ENCODE measurements at places on chromosomes 7 and 10.
A peak's percentile ranks its signal among the peaks of the same experiment; 100 is the strongest.

DNA sequence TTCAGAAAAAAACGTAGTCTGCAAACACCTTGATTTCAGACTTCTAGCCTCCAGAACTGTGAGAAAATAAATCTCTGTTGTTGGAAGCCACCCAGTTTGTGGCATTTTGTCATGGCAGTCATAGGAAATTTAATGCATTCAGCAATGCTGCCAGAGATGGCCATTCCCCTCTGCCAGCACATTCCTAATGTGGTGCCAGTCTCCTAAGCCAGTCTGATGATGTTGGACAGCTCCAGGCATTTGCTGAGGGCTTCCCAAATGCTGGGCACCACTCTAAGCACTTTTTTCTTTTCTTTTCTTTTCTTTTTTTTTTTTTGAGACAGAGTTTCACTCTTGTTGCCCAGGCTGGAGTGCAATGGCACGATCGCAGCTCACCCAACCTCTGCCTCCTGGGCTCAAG is 666.7 kb upstream of the C7orf33 start:
- no peak for DNase-seq

DNA sequence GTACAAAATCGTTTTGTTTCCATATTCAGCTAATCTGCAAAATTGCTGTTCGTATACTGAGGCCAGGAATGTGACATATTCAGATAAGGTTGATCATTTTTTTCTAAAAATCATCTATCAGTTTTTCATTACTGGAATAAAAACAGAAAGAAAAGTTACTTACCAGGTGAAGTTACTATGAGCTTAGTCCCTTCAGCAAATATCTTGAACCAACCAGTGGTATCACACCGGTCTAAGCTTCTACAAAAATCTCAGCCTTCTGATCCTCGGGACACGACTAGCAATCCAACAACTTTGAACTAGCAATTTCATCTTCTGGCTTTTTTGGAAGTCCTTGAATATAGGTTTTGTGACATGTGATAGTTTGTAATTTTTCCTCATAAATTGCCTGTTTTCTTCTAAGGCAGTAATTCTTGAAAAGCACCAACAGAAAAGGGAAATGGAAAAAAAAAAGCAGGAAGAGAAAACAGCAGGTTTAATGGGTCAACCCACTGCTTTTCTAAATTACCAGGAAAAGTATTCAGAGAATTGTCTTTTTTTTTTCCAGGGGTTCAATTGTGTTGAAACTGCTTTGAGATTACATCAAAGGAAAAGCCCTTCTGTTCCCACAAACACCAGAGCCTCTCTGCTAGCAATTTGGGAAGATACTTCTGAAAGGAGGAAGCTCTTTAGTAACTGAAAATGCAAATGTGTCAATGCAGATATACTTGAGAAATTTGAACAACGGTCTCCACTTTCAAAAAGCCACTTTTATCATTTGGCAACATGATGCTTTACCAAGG is 2.9 kb upstream of the TARP start:
- no peak for DNase-seq

DNA sequence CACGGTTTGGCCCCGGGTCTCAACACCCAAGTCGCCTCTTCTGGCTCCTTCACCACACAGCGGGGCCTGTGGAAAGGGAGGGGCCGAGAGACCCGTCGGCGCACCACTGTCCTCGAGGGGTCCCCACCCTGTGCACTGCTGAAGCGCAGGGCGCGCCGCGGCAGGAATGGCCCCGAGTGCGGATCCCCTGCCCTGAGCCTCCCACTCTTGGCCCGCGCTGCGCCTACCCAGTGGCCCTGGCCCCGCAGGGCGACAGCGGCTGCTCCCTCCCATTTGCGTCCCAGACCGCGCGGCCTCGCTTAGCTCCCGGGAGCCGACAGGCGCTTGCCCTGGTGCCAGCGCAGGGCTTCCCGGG is 2.1 kb upstream of the SFMBT2 start:
- no peak for DNase-seq

DNA sequence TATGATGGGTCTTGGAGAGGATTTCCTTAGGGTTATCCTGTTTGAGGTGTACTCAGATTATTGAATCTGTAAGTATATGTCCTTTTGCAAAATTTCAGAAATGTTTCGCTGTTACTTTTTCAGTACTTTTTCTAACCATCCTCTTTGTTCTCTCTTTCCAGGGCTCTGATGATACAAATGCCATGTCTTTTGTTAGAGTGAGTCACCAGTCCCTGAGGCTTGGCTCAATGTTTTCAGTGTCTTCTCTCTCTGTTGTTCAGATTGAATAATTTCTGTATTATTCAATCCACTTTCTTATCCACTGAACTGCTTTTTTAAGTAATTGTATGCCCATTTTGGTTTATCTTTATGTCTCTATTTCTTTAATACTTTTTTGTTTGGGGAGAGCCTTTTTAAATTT is 449.4 kb downstream of the TNS3 start:
- DNase-seq = no peak

DNA sequence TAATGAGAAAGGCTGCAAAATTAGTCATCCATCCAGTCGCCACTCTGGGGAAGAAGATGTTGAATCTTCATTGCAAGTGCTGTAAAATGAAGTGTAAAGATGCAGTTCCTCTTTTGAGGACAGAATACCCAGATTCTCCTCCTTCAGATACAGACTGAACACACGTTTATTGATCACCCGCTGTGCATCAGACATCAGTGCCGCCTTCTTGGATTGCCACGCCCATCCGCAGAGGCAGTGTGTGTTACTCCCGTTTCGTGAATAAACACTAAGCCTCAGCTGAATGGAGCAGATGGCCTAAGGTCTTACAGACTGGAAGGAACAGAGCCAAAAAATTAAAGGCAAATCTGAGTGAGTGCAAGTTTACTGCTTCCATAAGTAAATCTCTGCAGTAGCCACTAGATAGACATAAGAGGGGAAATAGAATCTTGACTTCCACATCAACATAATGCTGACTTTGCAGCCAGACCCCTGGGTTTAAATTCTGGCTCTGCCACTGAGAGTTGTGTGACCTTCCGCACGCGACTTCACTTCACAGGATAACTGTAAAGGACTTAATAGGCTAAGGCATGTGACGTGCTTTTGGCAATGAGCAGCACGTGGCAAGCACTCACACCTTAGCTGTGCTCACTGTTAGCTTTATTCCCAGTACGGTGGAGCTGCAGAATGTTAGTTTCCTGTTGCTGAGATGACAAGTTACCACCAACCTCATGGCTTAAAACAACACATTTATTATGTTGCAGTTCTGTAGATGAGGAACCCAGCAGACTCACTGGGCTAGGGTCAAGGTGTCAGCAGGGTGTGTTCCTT is 285.9 kb downstream of the CELF2 start:
- DNase-seq = no peak

GRCh38 chr7:85162721-85163120 is 24.1 kb downstream of the SEMA3D start:
- no peak for DNase-seq

DNA sequence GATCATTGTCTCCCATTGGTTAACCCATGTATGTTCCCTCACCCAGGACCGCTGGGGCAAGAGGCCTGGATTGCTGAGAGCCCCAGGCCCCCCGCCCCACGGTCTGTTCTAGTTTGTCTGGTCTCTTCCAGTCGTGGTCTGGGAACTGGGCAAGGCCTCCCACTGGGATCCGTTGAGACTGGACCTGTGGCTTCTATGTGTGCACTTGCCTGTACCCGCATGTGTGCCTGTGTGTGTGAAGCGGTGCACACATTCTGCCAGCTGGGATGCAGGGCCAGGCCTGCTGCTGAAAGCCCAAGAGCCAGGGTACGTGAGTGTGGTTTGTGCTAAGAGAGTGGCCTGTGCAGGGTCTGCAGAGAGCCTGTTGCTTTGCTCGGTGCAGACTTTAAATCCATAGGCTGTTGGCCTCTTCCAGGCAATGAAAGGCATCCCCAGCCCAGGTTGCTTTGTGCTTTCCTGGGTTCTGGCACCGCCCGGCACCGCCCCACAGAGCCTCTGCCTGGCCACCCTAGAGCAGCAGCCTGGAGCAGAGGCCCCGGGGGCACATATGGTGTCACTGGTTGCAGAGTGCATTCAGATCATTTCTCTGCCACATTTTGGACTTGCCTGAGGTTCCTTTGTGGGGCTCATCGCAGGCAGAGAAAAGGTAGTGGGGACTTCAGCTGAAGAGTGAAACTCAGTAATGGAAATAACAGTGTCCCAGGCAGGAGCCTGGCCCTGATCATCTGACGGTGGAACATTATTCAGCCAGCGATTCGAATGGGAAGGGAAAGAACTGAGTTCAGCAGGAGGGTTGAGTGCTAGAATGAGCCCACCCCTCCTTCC is 215.5 kb downstream of the GLRX3 start:
- no peak for DNase-seq

DNA sequence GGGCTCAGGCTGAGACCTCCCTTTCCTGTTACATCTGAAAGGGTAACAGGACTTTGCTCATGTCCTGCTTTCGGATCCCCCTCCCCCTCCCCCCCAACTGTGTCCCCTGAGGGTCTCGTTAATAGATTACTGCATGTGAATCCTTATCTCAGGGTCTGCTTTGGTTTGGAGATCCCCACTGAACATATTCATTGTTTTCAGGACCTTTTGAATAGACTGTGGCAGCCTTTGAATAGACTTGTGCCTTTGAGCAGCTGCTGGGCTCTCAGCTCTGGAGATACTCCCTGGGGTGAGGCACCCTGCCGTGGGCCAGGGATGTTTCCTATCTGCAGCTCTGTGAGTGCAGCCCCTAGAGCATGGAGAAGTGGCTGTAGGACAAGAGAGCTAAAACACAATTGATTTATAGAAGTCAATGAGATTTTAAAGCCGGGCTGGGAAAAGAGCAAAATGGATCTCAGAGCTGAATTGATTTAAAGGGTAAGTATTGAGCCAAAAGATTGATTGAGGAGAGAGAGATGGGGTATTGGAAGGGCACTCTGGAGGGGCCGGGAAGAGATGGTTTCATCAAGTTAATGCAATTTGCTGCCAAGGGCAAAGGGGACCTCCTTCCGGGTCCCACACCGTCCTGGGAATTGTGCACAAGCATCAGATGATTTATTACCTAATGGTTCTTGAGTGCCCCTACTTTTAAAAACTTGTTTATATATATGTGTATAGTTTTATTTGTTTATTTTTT is 9.9 kb downstream of the ARHGAP22 start:
- no peak for DNase-seq

- peak; percentile 17 for DNase-seq
Observed at GRCh38 chr10:97759158-97759887, 12.5 kb downstream of the SFRP5 start.

GRCh38 chr7:87510411-87510875 is 35.0 kb upstream of the ABCB4 start:
- no peak for DNase-seq

- DNase-seq = no peak
Observed at GRCh38 chr10:51694086-51694768, 5.2 kb downstream of the CSTF2T start.

GRCh38 chr10:3468919-3469638 is 296.5 kb upstream of the PITRM1 start:
- DNase-seq = peak; percentile 97

- DNase-seq = peak; percentile 75
Observed at GRCh38 chr10:91652364-91652763, 19.5 kb upstream of the PPP1R3C start.

DNA sequence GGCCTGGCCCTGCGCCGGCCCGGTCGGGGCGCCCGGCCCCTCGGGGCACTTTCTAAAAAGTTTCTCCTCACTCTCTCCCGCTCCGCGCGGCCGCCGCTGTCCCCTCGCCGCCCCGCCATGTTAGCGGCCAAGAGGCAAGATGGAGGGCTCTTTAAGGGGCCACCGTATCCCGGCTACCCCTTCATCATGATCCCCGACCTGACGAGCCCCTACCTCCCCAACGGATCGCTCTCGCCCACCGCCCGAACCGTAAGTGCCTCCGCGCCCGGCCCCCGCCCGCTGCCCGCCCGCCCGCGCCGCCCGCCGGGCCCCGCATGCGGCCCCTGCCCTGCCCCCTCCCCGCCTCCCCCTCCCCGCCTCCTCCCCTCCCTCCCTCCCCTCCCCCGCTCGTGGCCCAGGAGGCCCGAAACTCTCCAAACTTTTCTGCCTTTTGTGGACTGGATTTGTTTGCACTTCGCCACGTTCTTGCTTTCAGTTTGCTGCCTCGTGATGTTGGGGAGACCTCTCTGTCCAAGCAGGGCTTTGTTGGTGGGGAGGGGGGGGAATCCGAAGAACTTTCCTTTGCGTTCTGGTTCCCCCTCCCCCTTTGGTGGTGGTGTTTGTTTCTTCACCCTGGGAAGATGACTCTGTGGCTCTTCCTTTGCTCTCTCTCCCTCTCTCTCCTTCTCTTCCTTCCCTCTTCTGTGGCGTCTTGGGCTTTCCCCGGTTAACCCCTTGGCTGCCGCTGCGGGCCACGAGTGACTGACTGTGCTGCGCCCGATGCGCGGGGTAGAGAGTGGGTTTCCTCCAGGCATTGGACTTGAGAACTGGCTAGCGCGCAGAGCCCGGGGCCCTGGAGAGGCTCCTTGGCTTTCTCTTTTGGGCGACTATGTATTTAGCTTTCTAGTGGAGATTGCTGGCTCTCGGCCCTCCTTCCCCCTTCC is 1.6 kb downstream of the TCF7L2 start:
- peak; percentile 68 for DNase-seq

- no peak for DNase-seq
Observed at GRCh38 chr10:131017566-131018285, 293.8 kb downstream of the TCERG1L start.

DNA sequence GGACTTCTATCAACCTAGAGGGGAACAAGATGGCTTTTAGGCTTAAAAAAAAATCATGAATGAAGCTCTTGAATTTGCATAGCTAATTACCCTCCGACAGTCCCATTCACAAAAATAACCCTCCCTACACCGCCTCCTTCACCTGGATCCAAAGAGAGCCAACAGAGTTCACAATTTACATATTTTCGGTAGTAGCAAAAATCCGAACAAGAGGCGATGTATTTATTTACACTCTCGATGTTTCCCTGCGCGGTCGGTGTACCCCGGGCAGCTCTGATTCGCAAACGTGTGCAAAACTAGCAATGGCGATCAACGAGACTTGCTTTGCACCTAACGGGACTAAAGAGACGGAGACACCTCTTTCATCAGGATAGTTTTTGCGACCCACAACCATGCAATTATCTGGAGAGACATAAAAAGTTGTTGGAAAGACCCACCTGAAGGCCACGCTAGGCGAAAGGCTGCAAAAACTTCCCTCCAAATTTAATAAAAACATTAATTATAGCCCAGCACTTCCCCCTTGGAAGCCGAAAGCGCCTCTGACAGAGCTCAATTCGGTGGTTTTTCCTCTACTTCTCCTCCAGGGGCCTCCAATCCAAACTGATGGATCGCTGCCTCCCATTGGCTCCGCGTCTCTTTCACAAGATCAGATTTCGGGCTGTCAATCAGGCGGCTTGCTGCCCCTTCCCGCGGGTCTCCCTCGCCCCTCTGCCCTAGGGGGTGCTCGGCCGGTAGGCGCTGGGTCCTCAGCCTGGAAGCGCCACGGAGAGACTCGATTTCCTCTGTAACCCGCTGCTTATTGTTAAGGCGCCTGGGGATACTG is at the start of gene ETV1:
TSS of gene ETV1 (minus strand) at position 541 of the 823 bp plus-strand sequence. CDS start 614 bp downstream, outside the sequence.
- DNase-seq = peak; percentile 72

DNA sequence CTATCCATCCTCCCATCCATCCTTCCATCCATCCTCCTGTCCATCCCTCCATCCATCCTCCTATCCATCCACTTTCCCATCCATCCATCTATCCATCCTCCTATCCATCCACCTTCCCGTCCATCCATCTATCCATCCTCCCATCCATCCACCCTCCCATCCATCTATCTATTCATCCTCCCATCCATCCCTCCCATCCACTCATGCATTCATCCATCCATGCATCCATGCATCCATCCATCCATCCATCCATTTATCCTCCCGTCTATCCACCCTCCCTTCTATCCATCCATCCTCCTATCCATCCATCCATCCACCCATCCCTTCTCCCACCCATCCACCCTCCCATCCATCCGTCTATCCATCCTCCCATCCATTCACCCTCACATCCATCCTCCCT is 25.2 kb upstream of the PSMG3 start:
- DNase-seq = no peak

- peak; percentile 87 for DNase-seq
Observed at GRCh38 chr7:44257618-44258422, 57.0 kb downstream of the YKT6 start.

- no peak for DNase-seq
Observed at GRCh38 chr10:29448125-29448524, 159.3 kb downstream of the LYZL1 start.

All from stromal cell of bone marrow (primary cell).